ENCODE measurements at places on chromosomes 2 and 18.

DNA sequence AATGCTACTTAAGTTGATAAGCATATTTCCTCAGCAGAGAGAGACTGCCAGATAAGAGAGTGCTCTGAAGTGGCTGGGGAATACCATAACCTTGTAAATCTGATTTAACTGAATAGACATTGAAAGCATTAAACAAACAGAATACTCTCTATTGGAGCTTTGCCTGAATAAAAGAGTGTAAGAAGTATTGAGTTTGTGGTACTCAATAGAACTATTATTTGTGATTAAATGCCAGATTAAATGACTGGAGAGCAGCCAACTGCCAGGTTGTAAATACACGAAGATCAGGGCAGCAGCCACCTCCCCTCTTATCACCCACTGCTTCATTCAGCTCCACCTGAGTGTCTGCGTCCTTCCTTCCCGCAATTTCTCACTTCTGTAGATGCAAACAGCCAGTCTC lies 373.6 kb downstream of the DCDC2C start:
- no peak for ATAC-seq

DNA sequence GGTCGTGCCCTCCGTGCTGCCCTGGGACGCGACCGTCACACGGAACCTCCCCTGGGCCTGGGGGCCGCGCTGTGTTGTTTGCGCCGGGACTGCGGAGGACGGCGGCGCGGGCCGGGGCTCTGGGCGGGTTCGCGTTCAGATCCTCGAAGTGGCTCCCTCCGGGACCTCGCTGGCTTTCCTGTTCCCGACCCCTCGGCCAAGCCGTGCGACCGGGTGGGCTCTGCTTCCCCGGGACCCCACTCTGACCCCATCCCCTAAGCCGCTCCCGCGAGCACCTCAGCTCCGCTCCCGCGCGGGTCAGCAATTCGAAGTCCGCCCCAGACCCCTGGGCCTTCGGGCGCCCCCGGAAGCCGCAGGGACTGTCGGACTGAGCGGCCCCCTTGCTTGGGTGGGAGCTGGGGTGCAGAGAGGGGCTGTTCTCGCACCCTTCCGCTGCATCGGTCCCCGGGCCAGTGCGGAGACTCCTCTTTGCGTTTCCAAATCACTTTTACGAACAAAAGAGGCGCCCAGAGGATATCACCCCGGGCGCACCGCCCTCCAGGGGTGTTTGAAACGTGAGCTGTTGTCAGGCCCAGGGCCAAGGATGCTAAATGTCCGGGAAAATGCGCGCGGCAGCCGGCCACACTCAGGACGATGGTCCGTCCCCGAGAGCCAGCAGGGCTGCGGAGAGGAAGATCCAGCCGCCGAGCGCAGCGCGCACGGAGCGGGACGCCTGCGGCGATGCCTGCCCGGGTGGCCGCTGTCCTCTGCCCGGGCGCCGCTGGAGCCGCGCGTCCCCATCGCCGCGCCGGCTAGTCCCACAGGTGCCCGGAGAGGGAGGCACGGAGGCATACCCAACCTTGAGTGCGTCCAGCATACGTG lies 73.5 kb downstream of the ZCCHC2 start:
- ATAC-seq, result no peak

- no peak for ATAC-seq
These were observed 94.8 kb downstream of the SH3BP4 start for GRCh38 chr2:235046589-235046988.

GRCh38 chr18:48460929-48461583 lies 51.9 kb upstream of the ZBTB7C start:
- ATAC-seq, result no peak

GRCh38 chr2:198253995-198254394 lies 449.6 kb downstream of the PLCL1 start:
- no peak for ATAC-seq

DNA sequence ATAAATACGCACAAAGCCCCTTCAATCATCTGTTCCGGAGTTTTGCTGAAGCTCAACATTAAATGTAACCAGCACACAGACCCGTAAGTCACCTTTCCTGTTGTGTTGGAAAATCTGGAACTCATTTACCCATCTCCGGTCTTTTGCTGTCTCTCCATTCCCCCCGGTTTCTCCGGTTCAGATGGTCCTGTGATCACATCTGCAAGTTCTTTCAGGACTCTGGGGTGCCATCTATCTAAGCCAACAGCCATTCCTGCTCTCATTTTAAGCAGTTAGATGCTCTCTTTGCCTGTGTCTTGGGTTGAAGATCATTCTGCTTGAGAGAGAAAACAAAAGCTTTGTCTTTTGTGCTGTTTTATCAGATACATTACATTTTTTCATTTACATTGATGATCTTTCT lies 91.7 kb upstream of the TGIF1 start:
- ATAC-seq, result no peak

DNA sequence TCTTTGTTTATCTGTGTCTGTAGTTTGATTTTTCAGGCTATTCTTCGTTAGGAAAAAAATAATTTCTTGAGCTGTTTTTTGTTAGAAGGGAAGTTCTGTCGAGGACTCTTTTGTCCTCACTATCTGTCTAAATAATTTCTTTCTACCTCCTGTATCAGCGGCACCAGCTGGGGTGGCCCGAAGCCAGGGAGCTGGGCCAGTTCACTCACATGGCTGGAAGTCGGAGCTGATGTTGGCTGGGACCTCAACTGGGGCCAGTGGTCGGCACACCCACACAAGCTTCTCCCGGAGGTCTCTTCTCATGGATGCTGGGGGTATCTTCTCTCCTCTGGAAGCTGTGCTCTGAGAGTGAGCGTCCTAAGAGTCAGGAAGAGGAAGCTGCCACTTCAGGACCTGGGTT lies 8.0 kb upstream of the PDIA6 start:
- ATAC-seq, result no peak

DNA sequence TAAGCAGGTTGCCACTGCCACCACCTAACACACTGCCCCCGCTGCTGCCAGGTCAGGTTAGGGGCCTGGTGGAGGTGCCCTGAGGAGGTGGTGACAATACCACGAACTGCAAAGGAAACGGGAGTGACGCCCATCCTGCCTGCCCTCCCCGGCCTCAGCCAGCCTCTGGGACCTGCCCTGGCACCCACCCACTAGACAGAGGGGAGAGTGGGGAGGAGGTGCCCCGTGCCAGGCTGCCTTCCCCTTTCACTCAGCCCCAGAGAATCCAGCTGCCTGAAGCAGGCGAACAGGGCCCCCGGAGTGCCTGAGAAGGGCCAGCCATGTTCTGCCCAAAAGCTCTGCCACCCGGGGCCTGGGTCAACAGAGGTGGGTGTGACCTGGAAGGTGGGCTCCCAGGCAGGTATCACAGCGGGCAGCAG lies 44.5 kb upstream of the FOSL2 start:
- ATAC-seq, result peak; percentile 81

DNA sequence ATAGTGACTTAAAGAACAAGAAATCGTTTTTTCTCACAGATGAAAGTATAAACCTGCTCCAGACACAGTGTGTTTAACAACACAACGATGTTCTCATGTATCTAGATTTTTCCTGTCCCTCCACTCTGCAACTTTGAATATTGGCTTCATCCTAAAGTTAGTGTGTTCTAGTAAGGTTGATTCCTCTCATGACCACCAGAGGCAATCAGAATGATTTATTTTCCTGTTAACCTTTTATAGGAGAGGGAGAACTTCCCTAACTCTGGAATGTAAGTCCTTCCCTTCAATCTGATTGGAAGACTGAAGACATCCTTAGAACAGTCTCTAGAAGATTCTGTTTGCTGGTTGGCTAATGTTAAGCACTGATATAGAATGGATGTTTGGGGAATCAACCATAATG lies 41.0 kb upstream of the TAF4B start:
- no peak for ATAC-seq

- no peak for ATAC-seq
These were observed 21.6 kb downstream of the SP9 start for GRCh38 chr2:174356347-174356746.

DNA sequence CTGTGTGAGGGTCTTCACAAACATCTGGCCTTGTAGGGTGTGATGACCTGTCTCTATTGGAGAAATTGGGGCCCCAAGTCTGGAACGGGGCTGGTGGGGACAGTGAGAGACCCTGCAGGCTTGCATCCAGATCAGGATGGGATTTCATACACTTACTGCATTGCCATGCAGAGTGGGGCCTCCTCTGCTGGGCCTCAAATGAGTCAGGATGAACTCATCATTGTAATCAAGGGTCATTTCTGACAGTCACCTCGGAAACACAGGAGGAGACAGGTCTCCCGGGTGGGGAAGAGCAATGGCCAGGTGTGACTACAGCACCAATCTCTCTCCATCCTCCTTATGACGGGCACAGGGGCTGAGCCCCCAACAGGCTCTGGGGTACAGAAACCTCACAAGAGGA lies 48.1 kb upstream of the GALR1 start:
- ATAC-seq, result no peak

GRCh38 chr18:28002841-28003240 lies 174.1 kb downstream of the CDH2 start:
- ATAC-seq, result no peak

DNA sequence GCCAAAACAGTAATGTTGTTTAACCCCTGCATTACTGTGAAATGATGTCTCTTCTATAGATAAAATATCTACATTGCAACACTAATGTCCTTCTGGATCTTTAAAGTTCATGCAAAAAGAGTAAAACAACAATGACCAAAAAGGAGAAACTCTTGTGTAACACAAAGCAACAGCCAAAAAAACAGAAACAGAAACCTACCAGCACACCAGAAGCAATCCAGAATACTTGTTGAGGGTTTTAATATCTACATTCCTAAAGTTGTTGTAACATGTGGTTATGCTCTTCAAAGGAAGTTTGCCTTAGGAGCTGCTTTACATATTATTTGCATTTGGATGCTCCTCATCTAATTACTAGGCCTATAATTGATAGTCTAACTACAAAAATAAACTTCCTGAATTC lies 157.2 kb downstream of the BABAM2 start:
- ATAC-seq, result no peak

- ATAC-seq, result no peak
These were observed 354.8 kb upstream of the MEIS1 start for GRCh38 chr2:66080127-66080526.

GRCh38 chr2:199966405-199966804 lies 11.0 kb downstream of the MAIP1 start:
- no peak for ATAC-seq

DNA sequence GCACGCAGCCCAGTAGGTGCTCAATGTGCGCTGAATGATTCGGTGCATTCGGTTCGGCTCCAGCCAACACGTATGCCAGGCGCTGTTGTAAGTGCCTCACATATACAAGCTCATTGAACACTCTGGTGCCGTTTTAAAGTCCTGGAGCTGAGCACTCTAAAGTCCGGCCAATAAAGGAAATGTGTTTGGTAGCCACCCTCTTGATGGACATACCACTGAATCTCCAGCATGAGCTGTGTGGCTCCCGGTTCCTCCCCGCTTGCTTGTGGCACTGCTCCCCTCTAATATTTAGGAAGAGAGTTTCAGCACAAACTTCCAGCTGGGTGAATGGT lies 112.1 kb downstream of the MCFD2 start:
- ATAC-seq, result no peak

- no peak for ATAC-seq
These were observed 44.4 kb downstream of the TRIB2 start for GRCh38 chr2:12761104-12761503.

- ATAC-seq, result no peak
These were observed 383.0 kb upstream of the SMIM21 start for GRCh38 chr18:75810516-75810915.

DNA sequence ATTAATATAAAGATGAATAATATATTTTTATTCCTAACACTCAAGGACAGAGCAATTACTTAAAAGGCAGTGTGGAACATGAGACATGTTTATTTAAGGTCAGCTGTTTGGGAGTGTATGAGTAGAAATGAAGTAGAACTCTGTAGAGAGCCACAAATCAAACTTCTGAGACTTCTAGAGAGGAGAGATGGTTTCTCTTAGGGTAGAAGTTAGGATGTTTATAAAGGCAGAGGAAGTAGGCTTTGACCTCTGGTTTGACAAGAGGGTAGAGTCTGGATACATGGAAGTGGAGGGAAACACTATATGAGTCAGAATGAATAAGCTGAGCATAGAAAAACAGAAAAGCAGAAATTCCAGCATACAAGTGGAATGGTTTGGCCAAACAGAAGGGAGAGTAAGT lies 262.1 kb upstream of the KLHL14 start:
- ATAC-seq, result no peak

DNA sequence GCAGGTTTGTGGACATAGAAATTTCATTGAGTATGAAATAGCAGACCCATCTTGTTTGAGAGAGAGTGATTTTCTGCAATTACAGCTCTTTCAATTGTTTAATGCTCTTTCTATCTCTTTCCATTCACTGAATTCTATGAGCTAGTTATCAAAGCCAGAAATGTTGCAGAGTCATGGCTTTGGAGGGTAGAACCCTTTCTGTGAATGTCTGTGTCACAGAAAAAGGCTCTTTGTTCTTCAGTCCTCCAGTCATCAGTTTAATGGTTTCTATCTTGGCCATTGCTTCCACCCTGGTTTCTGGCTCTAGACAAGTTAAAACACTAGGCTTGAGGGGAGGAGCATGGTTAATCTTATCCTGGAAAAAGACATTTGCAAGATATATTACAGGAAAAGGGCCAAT lies 655.0 kb downstream of the STK39 start:
- no peak for ATAC-seq

- ATAC-seq, result no peak
These were observed 235.0 kb downstream of the CAMKMT start for GRCh38 chr2:44596537-44597320.

DNA sequence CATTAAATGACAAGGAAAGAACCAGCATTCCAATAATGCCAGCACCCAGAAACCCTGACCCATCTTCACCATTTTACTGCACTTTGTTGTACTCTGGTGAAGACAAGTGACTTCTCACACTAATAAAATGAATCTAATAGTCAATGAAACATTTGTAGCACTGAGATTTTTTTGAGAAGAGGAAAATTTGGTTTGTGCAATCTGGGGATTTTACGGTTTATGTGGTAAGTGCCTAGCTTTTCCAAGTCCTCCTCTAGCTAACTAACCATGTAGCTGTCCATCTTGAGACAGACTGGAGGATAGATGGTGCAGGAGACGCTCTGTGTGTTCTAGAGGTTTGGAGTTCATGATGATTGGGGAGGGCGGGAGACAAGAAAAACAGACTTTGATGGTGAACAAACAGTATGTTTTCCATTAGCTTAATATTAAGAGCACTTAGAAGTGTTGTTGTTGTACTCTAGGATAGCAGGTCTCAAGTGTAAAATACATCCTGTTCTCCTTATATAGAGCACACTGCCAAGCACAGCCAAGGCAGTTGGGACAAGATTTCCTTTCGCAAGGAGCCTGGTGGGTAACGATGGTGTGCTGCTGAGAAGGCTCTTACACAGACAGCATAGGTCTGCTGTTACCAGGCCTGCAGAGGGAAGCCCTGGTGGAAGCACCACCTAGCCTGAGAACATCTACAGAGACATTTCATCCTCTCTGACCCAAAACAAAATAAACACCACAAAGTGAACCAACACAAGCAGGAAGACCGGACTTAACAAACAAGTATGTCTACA lies 83.7 kb downstream of the BCL11A start:
- ATAC-seq, result no peak

- ATAC-seq, result no peak
These were observed 68.1 kb downstream of the EMILIN2 start for GRCh38 chr18:2914881-2915240.

- ATAC-seq, result no peak
These were observed 71.7 kb downstream of the HS1BP3 start for GRCh38 chr2:20578895-20579825.
